ENCODE measurements at places on chromosomes 12 and 14.

- DNase-seq: no peak
These were observed 74.2 kb downstream of the KICS2 start for GRCh38 chr12:64147875-64148274.

GRCh38 chr12:16349131-16349460 is 1.7 kb downstream of the MGST1 start:
- no peak for DNase-seq

DNA sequence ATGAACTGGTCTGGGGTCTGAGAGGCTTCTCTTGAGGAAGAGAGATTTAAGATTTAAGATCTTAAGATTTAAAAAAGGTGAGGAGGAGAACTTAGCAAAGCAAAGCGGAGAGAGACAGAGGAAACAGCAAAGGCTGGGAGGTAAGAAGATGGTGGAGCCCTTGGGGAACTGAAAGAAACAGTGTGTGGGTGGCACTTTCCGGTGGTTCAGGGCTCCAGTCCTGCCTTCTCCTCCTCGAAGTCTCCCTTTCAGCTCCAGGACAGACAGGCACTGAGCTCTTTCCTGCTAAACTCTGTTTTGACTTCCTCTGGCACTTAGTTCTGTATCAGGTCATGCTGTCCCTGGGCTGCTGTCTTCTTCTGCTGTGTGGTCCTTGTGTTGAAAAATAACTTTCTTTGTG is 298.7 kb upstream of the SRRM4 start:
- DNase-seq: no peak

DNA sequence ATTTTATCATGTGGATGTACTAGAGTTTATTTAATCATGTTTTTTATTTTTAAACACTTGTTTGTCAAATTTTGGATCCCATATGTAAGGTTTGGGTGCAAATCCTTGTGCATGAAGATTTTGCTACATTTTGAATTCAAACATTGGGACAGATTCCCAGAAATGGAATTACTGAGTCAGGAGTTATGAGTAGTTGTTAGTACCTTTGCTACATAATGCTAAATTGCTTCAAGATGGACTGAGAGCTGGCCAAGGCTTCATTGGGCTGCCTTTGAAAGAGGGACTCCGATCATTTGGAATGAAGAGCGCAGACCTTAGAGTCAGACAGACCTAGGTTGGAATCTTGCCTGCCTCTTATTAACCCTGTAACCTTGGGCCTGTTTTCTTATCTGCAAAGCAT is 154.9 kb upstream of the PWP1 start:
- DNase-seq: no peak

- DNase-seq: no peak
These were observed 82.1 kb upstream of the TRAF3 start for GRCh38 chr14:102695167-102695555.

- no peak for DNase-seq
These were observed 44.7 kb upstream of the CEP83 start for GRCh38 chr12:94504386-94504785.

- DNase-seq: no peak
These were observed 73.4 kb downstream of the FRMD6 start for GRCh38 chr14:51725061-51725460.

DNA sequence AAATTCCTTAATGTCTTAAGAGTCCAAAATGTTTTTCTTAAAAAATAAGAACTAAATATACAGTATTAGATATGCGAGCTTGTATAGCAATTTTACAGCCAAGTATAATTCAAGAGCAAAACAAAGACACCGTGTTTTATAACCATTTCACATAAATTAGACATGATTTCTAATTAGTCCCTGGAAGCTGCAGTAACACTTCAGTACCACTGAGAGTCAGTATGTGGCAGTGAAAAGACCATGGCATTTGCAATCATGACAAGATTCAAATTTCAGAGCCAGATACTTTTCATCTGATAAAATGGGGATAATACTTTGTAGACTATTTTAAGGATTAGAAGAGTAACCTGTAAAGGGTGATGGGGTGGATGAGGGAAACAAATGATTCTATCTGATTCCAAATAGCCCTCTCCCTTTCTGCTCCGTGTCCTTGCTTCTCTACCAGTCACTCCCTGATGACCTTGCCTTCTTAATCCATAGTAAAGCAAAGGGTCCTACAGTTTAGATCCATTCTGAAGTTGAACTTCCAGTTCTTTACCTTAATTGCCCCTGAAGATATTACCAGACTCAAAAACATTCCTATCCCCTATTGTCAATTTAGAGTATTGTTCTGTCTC is 145.4 kb upstream of the ABCD2 start:
- DNase-seq: no peak

- no peak for DNase-seq
These were observed 126.7 kb downstream of the TTC6 start for GRCh38 chr14:37721976-37722659.

- no peak for DNase-seq
These were observed 1.6 kb upstream of the MANSC4 start for GRCh38 chr12:27781680-27782079.

GRCh38 chr14:97718886-97719442 is 921.8 kb downstream of the VRK1 start:
- no peak for DNase-seq

- DNase-seq: no peak
These were observed 69.6 kb downstream of the TMTC2 start for GRCh38 chr12:82756303-82756702.

GRCh38 chr12:107736914-107737313 is 24.0 kb downstream of the PRDM4 start:
- no peak for DNase-seq

GRCh38 chr14:61262082-61262481 is 19.1 kb downstream of the TMEM30B start:
- DNase-seq: no peak

GRCh38 chr12:51970904-51971646 is 19.6 kb downstream of the ACVR1B start:
- no peak for DNase-seq

DNA sequence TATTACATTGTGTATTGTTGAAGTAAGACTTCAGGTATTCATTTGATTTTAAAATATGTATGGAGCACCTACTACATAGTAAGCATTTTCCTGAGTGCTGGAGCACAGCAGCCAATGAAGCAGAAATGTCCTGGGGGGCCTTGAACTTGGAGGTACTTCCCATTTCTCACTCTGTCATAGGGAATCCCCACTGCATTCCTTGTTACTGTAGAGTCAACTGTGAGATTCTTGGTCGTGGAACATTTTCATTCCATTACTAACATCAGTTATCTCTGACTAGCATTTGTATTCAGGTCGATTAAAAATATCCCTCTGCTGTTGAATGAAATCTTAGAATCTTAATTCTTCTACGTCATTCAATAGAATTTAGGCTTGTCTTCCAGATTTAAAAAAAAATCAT is 66.7 kb downstream of the PDE3A start:
- DNase-seq: no peak

GRCh38 chr14:100239211-100239839 is 381 bp downstream of the YY1 start:
- DNase-seq: peak; percentile 7

GRCh38 chr14:95360828-95361227 is 41.1 kb upstream of the CLMN start:
- DNase-seq: no peak

GRCh38 chr12:2772370-2772769 is 22.4 kb upstream of the FKBP4 start:
- DNase-seq: no peak

DNA sequence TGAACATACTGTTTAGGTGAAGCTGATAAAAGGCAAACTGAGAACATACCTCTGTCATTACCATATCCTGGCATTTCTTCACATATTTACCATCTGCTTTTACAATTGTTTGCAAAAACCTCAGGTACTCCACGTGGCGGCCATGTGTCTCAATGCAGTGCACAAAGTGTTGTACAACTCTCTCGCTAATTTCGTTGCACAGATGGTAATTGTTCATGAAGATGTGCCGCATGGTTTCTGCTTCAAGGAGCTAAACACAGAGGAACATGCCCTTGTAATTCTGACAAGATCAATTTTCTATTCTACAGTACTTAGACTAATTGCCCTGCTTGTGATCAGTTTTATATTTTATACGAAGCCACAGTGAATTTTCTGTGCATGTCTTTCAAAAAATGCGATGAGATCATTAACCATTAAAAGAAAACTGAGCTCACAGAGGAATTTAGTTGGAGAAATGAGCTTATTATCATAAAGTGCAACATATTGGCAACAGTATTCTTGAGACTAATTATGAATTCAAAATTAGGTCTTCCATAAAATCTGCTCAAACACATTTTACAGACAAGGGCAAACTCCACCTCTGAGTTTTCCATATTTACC is 233.8 kb downstream of the ITPR2 start:
- no peak for DNase-seq

- DNase-seq: no peak
These were observed 5.1 kb upstream of the SERPINA6 start for GRCh38 chr14:94328196-94328595.

DNA sequence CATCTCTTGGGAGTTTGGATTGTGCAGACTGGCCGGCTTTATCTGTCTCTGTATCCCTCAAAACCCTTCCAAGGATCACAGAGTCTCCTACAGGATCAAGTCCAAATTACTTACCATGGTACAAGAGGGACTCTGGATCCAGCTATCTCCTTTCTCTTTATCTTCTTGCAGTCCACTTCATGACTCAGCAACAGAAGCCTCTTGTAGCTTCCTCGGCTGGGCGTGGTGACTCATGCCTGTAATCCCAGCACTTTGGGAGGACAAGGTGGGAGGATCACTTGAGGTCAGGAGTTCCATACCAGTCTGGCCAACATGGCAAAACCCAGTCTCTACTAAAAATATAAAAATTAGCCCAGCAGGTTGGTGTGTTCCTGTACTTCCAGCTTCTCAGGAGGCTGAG is 189.7 kb downstream of the BCAT1 start:
- DNase-seq: no peak

DNA sequence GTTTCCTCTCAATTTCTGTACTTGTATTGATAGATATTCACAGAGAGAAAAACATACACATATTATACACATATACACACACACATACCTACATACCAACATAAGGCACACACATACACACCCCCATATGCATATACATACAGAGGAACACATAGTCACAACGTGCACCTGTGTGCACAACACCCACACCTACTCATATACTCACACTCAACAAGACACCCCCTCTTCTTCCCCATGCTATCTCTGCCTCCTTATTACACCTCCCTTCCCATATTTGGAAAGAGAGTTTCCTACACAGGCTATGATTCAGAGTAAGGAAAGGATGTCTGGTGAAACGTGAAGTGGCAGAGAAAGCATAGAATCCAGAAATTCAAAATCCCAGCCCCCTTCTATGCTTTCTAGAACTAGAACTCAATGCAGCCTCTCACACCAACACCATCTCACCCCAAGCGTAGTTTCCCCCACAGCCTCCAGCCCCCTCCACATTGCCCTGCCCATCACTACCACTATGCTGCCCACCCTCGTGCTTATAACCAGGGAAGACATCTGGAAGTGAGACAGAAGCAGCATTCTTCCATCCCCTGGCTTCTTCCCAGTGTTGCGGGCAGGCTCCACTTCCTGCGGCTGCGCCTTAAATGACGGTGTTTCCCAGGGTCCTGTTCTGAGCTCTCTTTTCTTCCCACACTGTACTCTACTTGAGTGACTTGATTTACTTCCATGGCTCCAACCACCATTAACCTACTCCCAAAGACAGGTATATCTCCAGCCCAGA is 2.4 kb downstream of the RNASE8 start:
- DNase-seq: no peak

- no peak for DNase-seq
These were observed 27.7 kb downstream of the CEP170B start for GRCh38 chr14:104892531-104893434.

DNA sequence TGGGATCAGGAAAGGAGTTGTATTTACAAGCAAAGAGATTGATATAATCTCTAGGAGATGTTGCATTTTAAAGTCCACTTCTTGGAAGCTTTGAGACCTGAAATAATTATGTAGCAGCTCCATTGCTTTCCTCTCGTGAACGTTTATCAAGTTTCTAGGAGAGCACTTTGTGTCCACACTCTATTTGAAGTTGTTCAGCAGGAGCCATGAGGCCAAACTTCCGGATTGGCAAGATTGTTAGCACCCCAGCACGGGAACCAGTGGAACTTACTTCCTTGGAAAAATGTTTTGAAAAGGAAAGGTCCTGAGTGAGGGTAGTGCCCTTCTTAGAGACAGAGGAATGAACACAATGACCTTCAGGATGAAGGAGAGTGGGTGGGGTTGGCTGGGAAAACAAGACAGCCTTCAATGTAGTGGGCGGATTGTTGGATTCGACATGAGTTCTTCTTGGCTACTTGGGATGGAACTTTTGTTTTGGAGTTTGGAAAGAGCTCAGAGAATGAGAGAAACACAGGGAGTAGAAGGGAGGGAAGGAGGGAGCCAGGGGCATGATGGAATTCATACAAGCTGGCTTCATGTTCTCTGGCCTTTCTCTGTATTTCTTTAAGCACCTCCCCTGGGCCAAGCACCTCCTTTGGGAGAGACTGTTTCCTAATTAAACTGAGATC is 23.8 kb upstream of the CISTR start:
- no peak for DNase-seq

DNA sequence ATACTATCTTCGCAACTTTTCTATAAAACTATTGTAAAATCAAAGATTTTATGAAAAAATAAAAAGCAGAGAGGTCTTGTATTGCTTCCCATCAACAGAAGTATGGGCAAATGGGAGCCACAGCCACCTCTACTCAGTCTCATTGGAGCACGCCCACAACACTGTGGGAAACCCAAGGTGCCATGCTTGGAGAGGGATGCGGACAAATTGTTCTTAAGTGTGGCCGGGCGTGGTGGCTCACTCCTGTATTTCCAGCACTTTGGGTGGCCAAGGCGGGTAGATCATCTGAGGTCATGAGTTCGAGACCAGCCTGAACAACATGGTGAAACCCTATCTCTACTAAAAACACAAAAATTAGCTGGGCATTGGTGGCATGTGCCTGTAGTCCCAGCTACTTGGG is 498.2 kb upstream of the SOX5 start:
- DNase-seq: no peak

- DNase-seq: no peak
These were observed 544 bp downstream of the ABCD4 start for GRCh38 chr14:74302152-74302628.

DNA sequence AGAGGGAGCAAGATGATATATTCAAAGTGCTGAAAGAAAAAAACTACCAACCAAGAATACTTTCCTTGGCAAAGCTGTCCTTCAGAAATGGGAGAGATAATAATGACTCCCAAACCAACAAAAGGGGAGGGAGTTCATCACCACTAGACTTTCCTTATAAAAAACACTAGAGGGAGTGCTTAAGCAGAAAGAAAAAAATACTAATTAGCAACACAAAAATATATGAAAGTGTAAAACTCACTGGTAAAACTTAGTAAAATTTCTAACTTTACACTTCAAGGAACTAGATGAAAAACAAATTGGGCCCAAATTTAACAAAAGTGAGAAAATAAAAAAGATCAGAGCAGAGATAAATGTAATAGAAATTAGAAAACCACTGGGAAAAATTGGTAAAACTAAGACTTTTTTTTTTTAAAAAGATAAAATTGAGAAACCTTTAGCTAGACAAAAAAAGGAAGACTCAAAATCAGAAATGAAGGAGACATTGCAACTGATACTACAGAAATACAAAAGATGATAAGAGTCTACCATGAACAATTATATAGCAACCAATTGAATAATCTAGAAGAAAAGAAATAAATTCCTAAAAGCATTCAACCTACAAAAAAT is 60.4 kb upstream of the FAR2 start:
- DNase-seq: no peak
